NCI-H446 (cell line): ENCODE measurements at places on chromosomes 4 and X.

DNA sequence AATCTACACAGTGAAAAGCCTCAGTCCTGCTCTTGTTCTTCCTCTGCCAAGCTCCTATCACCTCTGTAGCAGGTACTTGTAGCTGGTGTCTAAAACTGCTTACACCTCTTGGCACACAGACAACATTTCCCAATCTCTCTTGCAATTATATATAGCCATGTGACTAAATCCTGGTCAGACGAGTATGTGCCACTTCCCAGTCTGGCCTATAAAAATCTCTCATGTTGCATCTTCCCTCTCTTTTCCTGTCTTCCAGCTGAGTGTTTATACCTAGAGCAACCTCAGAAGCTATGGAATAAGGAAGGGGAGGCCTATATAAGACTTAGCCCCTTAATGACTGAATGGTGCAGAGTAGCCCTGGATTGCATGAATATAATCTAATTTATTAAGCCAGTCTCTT lies 105.8 kb downstream of the RNF150 start:
- no peak for DNase-seq

- DNase-seq: no peak
Observed at GRCh38 chr4:15875663-15876460, 62.7 kb downstream of the FGFBP1 start.

DNA sequence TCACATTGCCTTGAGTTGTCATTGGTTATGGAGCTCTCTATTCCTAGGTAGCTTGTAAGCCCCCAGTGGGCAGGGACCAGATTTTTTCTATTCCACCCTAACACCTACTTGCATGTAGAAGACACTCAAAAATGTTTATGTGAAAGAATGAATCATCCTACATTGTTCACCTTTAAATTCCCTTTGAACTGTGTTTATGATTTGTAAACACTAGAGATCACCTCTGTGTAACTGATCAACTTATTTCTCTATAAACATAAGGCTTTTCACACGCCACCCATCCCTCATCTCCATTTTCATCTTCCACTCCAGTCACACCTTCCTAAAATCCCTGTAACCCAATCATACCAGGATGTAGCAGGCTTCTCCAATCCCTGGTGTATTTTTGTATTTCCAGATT lies 142.6 kb upstream of the LEF1 start:
- no peak for DNase-seq

- DNase-seq: no peak
Observed at GRCh38 chrX:8404471-8404870, 60.2 kb upstream of the VCX3B start.

- DNase-seq: no peak
Observed at GRCh38 chr4:7813674-7814073, 126.0 kb downstream of the AFAP1 start.

DNA sequence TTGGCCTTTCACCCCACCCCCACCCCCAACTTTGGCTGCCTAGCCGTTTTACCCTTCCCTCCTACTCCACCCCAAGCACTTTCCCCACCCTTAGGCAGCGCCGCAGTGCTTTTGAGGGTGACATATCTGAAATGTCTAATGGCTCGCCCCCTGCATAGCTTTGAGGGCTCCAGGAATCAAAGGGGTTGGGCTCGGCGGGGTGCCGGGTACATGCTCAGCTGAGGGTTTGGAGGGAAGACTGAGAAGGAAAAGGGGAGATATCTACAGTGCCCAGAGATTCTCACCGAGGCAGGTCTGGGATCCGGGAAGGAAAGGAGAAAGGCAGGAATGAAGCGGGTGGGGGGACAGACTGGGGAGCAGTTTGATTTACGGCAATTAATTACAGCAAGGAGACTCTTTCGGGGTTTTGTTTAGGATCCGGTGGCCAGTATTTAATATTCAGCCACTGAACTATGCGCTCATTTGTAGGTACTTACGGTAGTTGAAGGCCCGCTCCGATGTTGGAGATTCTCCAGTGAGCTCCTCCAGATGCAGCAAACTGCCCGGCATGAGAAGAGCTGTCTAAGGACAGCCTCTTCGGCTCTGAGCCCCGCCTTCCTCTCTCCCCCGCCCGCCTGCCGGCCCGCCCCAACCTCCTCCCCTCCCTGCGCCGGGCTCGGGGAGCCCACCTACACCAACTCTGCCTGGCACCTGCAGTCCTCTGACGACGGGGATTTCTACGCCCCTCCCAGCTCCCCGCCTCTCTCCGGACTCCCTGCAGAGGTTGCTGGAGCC lies at the start of gene IGSF1:
IGSF1 (minus strand) TSS at position 569 of the 774 bp plus-strand sequence. CDS start 2,632 bp downstream, outside the sequence.
- DNase-seq: peak; percentile 0

DNA sequence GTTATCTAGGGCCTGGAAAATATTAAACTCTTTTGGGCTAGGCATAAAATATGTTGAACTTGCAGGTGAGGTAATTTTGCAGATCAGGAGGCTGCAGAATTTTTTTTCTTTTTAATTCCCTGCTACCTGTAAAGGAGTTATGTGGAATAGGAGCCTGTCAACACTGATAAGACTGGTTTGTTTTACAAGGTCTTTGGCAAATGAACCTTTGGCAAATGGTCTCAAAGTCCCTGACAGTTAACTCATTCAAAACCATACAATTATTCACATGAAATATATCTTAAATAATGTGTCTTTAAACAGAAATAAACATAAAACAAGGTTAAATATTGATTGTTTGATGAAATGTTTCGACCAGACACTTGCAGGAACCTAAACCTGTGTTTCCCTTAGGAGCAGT lies 340.2 kb downstream of the GASK1B start:
- no peak for DNase-seq

DNA sequence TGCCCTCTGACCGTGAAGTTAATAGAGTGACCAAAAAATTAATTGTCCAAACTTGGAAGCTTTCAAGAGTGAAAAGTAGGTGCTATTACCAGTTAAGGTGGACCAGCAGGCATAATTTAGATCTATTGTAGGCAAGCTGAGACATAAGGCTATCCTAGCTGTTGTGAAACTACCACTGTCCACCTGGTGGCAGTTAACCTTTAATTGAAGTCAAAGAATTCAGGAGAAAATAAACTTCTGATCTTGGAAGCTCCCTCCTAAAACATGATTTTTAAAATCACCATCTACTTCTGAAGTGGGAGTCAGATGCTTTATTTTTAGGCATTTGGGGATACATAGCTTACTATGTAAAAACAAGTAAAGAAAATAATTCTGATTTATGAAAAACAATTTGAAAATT lies 636.3 kb upstream of the HTR2C start:
- no peak for DNase-seq

GRCh38 chr4:141912831-141913230 lies 276.4 kb downstream of the IL15 start:
- DNase-seq: no peak

GRCh38 chr4:110955748-110956147 lies 332.9 kb upstream of the PITX2 start:
- no peak for DNase-seq

DNA sequence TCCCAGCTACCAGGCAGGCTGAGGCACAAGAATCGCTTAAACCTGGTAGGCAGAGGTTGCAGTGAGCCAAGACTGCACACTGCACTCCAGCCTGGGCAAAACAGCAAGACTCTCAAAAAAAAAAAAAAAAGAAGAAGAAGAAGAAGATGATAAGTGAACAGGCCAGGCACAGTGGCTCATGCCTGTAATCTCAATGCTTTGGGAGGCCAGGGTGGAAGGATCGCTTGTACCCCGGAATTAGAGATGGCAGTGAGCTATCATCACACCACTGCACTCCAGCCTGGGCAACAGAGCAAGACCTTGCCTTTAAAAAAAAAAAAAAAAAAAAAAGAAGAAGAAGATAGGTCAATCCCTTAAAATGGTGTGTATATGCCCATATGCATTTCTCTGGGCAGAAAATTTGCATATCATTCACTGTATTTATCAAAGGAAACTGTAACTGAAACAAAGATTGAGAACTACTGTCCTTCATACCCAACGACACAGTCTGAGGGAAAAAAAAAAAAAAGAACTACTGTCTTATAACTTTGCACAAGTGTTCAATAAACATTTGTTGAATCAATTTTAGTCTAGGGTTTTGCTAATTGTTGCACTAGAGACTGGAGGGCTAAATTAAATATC lies 2.3 kb downstream of the RFC1 start:
- no peak for DNase-seq

DNA sequence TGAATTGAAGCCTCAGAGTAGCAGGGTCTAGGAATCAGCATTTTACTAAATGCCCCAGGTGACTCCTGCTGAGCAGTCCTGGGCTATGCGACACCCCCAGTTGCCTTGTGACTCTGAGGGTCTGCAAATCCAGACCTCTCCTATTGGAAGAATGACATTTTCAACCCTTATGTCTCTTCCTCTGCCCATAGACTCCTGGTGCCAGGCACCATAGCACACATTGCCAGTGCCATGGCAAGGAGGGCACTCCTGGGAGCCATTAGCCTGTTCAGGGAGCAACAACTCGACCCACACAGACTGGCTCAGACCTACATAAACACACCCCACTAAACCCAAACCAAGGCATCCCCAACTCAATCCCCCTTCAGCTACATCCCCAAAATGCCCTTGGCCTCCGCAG lies 3.7 kb upstream of the JAKMIP1 start:
- DNase-seq: no peak

DNA sequence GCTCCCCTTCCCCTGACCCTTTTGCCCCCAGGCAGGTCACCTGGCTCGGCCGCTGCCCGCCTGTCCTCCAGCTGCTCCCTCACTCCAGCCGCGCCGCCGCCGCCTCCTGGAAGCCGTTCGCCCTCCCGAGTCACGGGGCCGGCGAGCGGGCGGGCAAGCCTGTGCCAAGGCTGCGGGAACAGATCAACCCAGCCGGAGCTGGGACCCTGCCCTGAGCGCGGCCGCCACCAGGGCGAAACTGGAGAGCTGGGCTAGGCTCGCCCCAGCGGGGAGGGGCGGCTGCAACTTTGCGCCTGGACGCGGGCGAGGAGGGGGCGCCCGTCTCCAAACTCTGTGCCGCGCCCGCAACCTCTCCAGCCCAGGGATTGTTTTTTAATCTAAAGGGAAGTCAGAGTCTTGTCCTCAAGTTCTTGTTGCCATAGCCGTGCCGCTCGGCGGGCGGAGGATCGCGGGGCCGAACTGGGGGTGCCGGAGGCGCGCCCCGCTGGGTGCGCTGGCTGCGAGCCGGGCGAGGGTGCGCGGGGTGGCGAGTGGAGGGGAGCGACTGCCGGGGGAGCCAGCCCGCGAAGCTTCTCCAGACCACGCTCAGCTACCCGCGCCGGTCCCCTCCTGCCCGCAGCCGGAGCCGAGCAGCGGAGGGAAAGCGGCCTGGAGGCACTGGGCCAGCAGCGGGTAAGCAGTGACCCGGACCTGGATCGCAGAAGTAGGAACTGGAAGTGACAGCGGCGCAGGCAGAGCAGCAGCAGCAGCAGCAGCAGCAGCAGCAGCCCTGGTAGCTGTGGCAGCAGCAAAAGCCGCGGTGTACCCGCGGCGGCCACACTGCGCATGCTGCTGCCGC lies 13.4 kb downstream of the ARHGEF6 start:
- peak; percentile 38 for DNase-seq

- no peak for DNase-seq
Observed at GRCh38 chr4:2804973-2805501, 12.2 kb downstream of the SH3BP2 start.

DNA sequence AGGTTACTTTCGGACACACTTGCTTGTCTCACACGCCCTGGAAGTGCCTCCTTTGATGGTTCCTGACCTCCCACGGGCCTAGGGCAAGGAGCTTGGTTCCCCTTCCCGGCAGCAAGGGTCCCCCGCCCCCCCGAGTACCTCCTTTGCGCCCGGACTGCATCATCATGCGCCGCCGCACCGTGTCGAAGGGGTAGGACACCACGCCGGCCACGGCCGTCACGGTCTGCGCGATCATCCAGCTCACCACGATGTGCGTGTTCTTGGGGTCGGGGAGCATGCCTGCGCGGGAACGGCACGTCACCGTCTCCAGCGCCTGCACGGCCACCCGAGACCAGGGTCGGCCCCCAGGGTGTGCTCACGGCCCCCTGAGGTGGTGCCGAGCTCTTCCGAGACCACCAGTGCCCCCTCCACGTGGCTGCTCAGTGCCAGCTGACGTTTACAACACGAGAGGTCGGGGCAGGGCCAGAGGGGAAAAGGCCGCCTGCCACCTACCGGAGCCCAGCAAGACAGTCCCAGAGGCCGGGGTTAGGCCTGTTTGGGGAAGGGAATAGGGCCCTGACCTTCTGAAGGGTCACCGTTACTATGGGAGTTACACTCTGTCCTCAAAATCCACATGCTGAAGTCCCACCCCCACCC lies 4.7 kb downstream of the SLC25A6 start:
- DNase-seq: no peak

- DNase-seq: no peak
Observed at GRCh38 chr4:14726877-14727361, 275.4 kb upstream of the CPEB2 start.

- no peak for DNase-seq
Observed at GRCh38 chr4:72366601-72367000, 202.4 kb downstream of the ADAMTS3 start.

DNA sequence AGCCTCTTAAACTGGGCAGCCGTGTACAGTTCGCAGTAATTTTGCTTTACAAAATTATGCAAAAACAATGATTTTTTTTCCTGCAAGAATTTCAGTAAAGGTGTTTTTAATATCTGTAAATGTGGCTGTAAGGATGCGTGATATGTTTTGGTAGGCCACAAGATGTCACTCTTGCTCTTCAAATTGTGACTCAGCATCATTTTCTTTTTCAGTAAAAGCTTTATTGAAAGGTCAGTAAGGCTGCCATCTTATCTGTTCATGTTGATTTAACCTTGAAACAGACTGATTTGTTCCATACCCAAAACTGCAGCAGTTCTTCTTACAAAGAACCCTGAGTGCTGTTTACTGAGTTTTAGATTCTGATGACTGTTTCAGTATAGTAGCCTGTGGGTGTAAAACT lies 39.9 kb downstream of the TXLNG start:
- DNase-seq: peak; percentile 37

- no peak for DNase-seq
Observed at GRCh38 chrX:148288451-148288850, 212.0 kb upstream of the AFF2 start.

GRCh38 chr4:123024710-123025109 lies 102.3 kb upstream of the NUDT6 start:
- no peak for DNase-seq

DNA sequence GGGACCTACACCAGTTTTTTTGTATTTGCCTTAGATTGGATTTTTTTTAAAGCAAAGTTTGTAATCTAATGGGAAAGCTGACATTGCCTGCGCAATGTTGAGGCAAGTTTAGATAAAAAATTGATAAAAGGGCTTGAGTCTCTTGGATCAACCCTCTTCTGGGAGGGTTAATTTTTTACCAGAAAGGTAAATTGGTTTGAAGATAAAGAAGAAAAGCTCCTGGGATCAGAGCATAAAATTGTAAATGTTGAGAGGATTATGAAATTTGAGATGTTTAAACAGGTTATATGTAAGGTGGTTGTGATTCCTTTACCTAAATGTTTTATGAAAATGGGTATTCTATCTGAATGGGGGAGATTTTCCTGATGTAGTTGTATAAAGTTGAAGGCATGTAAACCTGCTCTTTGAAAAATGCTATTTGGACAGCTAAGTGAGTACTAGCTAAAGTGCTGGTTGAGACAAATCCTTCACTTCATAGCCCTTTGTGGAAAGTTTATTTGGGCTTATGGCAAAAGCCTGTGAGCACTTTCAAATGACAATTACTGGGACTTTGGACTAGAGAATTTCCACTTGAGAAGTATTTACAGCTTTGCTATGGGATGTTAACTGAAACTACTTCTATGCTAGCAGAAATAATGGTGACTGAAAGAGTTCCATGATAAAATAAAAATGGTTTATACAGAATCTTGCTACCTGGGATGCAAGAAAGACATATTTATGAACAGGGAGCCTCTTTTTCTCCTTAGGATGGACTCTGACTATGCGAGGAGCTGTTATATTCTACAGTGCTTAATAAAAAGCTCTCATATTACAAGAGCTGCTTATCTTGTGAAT lies 56.2 kb downstream of the UGT2B10 start:
- DNase-seq: no peak
